B cell (primary cell): ENCODE measurements at places on chromosomes 16 and 17. TPM values are rescaled to one million over a fixed set of nuclear protein-coding genes. Genes with fewer than 3 reads are reported as not detected.

SLC5A10 gene
- not detected in 2 replicates for total RNA-seq

- no peaks in the 10 kb centered on the region for H3K36me3 ChIP-seq
- peaks cover 70% of the 10 kb centered on the region for H3K27me3 ChIP-seq
- H3K4me3 ChIP-seq: no peak overlapping the region
- H3K4me1 ChIP-seq: peaks cover 12% of the 10 kb centered on the region
Measured at GRCh38 chr17:7710301-7710700, 5.3 kb downstream of the EFNB3 start.

- peak overlapping the region; percentile 87 for H3K27ac ChIP-seq
- no peaks in the 10 kb centered on the region for H3K36me3 ChIP-seq
- H3K27me3 ChIP-seq: no peaks in the 10 kb centered on the region
- H3K4me3 ChIP-seq: peak overlapping the region; percentile 90
- H3K4me1 ChIP-seq: peaks cover 92% of the 10 kb centered on the region
- DNase-seq: no peak
Measured at GRCh38 chr17:45311401-45311759, 5.4 kb downstream of the MAP3K14 start.

KCNJ18 gene
- not detected in 2 replicates for total RNA-seq

MED1 gene
- 56.9 and 59.1 TPM in 2 replicates for total RNA-seq

DNA sequence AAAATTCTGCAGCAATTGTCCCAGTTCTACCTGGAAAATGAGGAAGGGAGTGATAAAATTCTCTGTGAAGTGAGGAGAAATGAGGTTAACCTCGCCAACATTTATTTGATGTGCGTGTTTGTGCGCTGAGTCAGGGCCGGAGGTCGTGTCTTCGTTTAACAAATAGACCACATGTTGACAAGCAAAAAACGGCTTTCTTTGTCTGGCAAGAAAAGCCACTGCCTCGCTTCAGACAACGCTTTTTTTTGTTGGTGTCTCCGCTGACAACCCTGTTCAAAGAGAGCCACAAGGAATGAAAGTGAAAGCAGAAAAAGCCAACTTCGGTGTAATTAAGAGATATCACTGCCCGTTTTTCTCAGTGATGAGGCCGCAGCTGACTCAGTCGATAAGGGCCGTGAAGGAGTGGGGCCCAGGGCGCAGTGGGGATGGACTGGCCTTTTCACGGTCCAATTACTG, 510.6 kb downstream of the CDH13 start:
- no peaks in the 10 kb centered on the region for H3K36me3 ChIP-seq
- peak overlapping the region; percentile 11 for H3K4me3 ChIP-seq
- peaks cover 3% of the 10 kb centered on the region for H3K27me3 ChIP-seq
- peak; percentile 5 for DNase-seq

DNA sequence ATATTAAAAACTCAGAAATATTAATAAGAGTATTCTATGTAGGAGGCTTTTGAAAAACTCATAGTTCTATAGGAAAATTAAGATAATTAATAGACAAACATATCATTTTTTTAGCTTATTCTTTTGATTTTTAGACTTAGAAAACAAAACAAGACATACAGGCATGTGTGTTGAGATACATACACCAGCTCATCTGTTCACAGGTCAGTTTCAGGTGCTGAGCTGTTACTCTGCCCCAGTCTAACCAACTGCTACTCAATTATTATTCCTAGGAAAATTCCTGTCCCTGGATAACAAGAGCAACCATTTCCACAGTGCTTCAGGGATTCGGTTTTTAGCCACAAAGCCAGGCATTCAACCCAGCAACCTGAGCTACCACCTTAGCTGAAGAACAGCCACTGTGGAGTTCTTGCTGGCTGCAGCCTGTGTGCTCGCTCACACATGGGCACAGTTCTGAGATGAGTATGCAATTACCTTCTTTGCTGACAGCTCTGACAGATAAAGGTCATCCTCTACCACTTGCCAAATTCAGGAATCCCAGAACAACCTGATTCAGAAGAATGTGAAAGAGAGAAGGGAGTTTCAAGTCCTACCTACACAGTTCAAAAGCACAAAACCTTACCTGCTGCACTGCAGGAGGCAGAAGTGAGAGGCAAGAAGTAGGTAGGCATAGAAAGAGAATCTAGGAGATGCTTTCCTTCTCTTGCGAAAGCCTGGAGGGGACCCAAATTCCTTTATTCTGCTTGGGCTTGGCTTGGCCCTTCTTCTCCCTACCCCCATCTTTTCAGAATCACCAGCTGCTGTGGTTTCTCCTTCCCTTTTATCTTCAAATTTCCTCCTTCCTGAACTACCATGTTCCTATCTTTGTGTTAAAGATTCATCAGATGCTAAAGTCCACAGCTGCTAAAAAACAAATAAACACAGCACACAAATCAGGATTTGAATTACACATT, 62.7 kb downstream of the TEX2 start:
- H3K4me1 ChIP-seq: no peaks in the 10 kb centered on the region
- no peaks in the 10 kb centered on the region for H3K27me3 ChIP-seq

PRRT2 gene
- 1.6 and 3.1 TPM in 2 replicates for total RNA-seq

C16orf92 gene
- not detected in 2 replicates for total RNA-seq

GLTPD2 gene
- not detected in 2 replicates for total RNA-seq

- no peaks in the 10 kb centered on the region for H3K36me3 ChIP-seq
- no peak overlapping the region for H3K27ac ChIP-seq
- no peak overlapping the region for H3K4me3 ChIP-seq
- no peak for DNase-seq
- H3K4me1 ChIP-seq: peaks cover 11% of the 10 kb centered on the region
Measured at GRCh38 chr17:570388-570787, 144.3 kb downstream of the VPS53 start.

DNA sequence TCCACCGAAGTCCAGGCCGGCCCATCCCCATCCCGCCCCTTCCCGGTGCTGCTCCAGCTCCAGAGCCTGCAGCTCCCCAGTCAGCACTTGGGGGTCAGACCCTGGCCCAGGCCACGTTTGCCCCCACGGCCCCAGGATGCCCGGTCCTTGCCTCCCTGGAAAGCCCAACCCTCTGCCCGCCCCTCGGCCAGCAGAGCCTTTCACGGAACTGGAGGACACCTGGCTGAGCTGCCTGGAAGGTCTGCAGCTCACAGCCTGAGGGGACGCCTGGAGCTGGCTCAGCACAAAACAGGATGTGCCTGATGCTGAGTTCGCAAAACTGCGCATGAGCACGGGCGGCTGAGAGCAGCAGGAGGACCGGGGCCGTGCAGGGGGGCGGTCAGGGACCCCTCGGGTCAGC, 29.7 kb upstream of the SSTR5 start:
- DNase-seq: no peak
- H3K4me3 ChIP-seq: no peak overlapping the region
- H3K27ac ChIP-seq: no peak overlapping the region
- H3K27me3 ChIP-seq: no peaks in the 10 kb centered on the region
- no peaks in the 10 kb centered on the region for H3K4me1 ChIP-seq

BIRC5 gene
- total RNA-seq: 0.51 and 0.84 TPM in 2 replicates

GRCh38 chr16:56939801-56940200, 7.9 kb downstream of the HERPUD1 start:
- no peak overlapping the region for H3K4me3 ChIP-seq
- peaks cover 38% of the 10 kb centered on the region for H3K36me3 ChIP-seq
- DNase-seq: peak; percentile 26
- peaks cover 72% of the 10 kb centered on the region for H3K4me1 ChIP-seq

- DNase-seq: peak; percentile 52
- no peaks in the 10 kb centered on the region for H3K27me3 ChIP-seq
- H3K27ac ChIP-seq: peak overlapping the region; percentile 100
- H3K36me3 ChIP-seq: peaks cover 2% of the 10 kb centered on the region
- peaks cover 39% of the 10 kb centered on the region for H3K4me1 ChIP-seq
- peak overlapping the region; percentile 82 for H3K4me3 ChIP-seq
Measured at GRCh38 chr17:43171586-43172487, 823 bp downstream of the NBR1 start.

DNA sequence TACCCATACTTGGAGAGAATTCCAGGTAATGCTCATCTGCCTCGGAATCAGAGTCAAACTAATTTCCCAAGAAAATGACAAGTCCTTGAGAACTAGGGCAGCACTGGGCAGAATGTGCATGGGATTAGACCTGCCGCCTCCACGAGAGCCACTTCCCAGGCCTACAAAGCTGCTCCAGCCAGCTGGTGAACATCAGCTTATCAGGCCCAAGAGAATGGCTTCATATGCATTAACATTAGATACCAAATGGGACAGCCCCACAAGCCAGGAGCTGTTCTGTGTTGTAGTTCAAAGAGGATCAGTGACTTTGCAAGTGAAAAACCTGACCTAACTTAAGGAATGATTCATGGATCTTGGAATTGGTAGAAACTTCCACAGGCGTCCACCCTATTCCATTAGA, 203.3 kb downstream of the CYLD start:
- H3K4me1 ChIP-seq: no peaks in the 10 kb centered on the region
- no peaks in the 10 kb centered on the region for H3K36me3 ChIP-seq
- no peak for DNase-seq
- no peak overlapping the region for H3K27ac ChIP-seq

DPEP3 gene
- 2.0 and 2.6 TPM in 2 replicates for total RNA-seq

CLEC19A gene
- not detected in 2 replicates for total RNA-seq

DNA sequence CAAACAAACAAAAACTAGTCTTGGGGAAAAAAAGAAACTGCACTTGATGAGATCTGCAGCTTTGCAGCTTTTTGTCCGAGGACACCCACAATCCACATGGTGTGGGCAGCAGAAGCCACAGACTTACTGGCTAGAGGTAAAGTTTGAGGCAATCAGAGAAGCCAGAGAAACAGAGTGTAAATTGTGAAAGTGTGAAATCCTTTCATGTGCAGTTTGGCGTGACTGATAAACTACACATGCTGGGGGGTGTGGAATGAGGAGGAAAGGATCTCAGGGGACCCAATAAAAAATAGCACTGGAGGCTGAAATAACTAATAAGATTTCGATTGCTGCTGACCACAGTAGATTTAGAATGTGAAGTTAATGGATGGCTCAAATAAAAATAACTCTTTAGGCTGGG, 42.4 kb upstream of the HOXB13 start:
- H3K27ac ChIP-seq: no peak overlapping the region
- H3K4me1 ChIP-seq: no peaks in the 10 kb centered on the region
- no peak overlapping the region for H3K4me3 ChIP-seq

GRCh38 chr17:48715496-48716399, 6.6 kb downstream of the PRAC1 start:
- DNase-seq: no peak
- H3K27ac ChIP-seq: no peak overlapping the region
- H3K27me3 ChIP-seq: peaks cover 52% of the 10 kb centered on the region
- peaks cover 17% of the 10 kb centered on the region for H3K4me1 ChIP-seq
- H3K4me3 ChIP-seq: no peak overlapping the region
- no peaks in the 10 kb centered on the region for H3K36me3 ChIP-seq

- no peak for DNase-seq
- peaks cover 5% of the 10 kb centered on the region for H3K4me1 ChIP-seq
- H3K4me3 ChIP-seq: no peak overlapping the region
- H3K27ac ChIP-seq: no peak overlapping the region
Measured at GRCh38 chr17:41697122-41697962, 8.7 kb downstream of the EIF1 start.

DNA sequence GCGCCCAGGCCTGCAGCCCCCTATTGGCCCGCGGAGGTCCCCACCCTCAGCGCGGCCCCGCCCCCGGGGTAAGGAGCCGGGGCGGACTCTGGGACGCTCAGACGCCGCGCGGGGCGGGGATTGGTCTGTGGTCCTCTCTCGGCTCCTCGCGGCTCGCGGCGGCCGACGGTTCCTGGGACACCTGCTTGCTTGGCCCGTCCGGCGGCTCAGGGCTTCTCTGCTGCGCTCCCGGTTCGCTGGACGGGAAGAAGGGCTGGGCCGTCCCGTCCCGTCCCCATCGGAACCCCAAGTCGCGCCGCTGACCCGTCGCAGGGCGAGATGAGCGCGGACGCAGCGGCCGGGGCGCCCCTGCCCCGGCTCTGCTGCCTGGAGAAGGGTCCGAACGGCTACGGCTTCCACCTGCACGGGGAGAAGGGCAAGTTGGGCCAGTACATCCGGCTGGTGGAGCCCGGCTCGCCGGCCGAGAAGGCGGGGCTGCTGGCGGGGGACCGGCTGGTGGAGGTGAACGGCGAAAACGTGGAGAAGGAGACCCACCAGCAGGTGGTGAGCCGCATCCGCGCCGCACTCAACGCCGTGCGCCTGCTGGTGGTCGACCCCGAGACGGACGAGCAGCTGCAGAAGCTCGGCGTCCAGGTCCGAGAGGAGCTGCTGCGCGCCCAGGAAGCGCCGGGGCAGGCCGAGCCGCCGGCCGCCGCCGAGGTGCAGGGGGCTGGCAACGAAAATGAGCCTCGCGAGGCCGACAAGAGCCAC, at the start of gene NHERF1:
TSS of gene NHERF1 (plus strand) at position 100 of the 750 bp plus-strand sequence. CDS start at position 319, 219 bp downstream.
- peaks cover 56% of the 10 kb centered on the region for H3K4me1 ChIP-seq
- DNase-seq: peak; percentile 95
- no peaks in the 10 kb centered on the region for H3K36me3 ChIP-seq

DNA sequence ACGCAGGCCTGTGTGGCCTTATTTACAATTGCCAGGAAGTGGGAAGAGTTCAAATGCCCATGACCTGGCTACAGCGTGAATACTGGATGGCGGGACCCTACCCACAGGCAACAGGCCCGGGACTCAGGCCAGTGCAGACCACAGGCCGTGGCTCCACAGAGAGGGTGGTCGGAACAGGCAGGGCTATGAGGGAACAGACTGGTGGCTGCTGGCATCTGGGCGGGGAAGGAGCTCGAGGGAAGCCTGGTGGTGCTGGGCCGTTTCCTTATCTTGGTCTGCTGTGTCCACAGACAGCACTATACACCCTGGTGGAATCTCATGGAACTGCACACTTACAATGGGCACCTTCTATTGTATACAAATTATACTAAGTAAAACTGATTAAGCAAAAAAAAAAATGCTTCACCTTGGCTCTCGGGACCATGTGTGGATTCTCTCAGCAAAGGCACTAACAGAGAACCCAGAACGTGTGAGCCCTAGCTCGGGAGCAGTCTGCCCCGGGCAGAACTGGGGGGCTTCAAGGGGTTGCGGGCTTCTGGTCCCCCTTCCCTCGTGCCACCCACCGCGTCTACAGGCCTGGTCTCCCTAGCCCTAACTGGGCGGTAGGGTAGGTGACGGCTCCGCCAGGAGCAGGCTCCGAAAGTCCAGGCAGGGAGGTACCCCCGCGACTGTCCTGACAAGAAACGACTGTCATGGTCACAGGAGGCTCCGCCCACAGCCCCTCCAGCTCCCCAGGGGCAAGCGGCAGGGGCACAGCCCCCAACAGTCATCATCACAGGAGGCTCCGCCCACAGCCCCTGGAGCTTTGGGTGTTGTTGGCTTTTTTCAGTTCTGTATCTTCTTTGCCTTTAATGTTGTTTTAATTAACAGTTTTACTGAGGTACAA, 21.8 kb downstream of the CEP131 start:
- no peaks in the 10 kb centered on the region for H3K4me1 ChIP-seq
- no peaks in the 10 kb centered on the region for H3K27me3 ChIP-seq
- H3K4me3 ChIP-seq: no peak overlapping the region
- no peaks in the 10 kb centered on the region for H3K36me3 ChIP-seq
- DNase-seq: peak; percentile 34

DNA sequence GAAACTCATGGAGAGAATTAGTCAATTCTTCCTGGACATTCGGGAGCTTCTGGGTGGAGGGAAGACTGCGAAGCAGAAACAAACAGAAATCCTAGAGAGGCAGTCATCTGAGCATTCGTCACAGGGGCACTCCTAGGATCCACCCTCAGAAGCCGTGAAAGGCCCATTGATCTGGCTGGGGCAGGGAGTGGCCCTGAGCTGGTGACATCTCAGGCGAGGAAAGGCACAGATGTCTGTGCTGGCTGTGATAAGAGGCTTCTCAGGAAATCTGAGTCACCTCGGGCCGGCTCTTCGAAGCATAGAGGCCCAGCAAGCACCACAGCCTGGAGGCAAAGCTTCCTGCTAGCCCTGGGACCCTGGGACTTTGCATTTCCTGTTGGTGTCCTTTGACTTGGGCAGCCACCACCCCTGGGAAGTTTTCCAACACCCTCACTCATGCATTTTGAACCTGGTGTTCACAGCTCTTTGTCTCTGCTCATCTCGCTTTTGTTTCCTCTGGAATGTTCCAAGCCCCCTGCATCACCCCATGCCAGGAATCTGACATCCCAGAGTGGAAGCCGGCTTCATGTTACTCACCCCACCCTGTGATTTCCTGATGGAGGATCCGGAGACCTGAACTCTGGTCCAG, 23.3 kb upstream of the CDRT4 start:
- no peaks in the 10 kb centered on the region for H3K27me3 ChIP-seq
- H3K4me3 ChIP-seq: no peak overlapping the region
- DNase-seq: no peak
- no peak overlapping the region for H3K27ac ChIP-seq
